GM12864 (cell line): ENCODE measurements at places on chromosomes 12 and 14.

DNA sequence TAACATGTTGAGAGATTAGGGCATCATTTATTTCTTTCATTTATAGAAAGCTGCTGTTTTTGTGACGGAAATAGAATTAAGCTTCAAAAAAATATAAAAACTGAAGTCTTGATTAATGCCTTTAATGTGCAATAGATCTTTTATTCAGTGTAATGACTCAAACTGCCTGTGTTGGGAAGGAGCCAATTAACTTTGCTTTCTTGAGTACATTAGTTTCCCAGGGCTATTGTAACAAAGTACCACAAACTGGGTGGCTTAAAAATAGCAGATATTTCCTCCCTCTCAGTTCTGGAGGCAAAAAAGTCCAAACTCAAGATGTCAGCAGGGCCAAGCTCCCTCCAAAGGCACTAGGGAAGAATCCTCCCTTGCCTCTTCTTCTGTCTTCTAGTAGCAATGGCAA is 36.6 kb downstream of the EID3 start:
- DNase-seq = no peak

GRCh38 chr14:32596390-32596789 is 267.3 kb downstream of the AKAP6 start:
- no peak for DNase-seq

DNA sequence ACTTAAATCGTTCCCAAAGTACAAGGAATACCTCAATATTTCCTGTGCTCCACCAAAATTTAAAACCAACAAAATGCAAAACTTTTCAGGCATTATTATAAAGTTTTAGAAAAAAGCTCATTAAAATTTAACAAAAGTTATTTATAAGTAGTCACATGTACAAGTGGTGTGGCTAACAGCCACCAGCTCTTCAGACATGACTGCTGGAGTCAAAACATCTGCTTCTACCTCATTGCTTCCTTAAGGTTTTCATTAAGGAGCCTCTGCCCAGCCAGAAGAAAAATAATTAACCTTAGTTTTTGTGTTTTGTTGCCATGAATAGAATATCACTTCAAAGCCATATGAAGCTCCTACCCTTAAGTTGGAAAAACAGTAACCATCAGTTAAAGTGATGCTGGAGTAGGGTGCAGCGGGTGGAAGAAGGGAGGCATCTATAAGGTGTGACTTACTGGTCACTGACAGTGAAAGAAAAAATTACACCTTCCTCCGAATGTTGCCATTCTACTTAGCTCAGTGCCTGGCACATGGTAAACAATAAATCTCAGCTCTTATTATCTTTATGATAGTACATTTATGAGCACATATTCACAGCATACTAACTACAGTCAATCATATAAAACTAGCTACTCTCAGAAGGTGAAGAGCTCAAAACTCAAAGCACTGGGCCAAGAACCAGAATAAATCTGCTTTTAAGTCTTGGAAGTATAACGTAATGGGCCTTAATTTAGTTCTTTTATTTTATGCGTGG is 57.7 kb downstream of the GALC start:
- DNase-seq = no peak

GRCh38 chr12:64826234-64826633 is 1.8 kb downstream of the TBC1D30 start:
- no peak for DNase-seq

GRCh38 chr14:90519262-90519920 is 122.6 kb downstream of the CALM1 start:
- DNase-seq = no peak

GRCh38 chr12:92362126-92362525 is 216.5 kb upstream of the BTG1 start:
- DNase-seq = no peak

DNA sequence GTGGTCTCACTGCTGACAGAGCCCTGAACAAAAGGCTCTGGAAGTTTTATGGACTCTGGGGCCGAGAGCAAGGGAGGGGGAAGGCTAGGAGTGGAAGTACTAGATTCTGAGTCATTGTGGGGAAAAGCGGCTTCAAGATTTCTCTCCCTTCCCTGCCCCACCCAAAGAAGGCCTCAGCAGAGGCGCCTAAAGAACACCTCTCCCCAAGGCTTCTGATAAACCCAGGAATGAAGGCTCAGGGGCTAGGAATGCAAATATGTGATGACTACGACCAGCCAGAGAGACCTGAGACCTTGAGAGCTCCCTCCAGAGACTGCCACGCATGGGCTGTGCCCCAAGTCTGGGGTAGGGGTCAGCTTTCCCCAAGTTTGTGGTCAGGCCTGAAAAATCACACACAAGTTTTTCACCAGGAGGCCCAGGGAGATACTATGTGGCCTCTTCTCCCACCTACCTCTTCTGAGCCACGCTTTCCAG is 130.7 kb upstream of the HIF1A start:
- no peak for DNase-seq

DNA sequence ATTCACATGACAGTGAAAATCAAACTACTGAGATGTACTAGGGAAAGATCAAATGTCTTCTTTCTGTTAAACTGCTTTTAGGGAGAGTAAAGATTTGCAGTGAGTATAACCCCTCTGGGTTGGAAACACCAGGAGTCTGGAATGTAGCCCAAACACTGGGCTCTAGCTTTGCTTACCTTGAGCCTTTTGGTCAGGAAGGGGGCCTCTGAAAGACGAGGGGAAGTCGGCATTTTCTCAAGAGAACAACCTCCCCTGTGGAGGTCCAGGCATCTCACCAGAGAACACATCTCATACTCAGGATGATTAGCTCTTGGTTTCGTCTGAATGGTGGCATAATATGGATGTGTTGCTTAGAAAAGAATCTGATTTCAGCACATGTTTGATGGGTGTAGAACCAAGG is 169.0 kb downstream of the ZFP36L1 start:
- no peak for DNase-seq

DNA sequence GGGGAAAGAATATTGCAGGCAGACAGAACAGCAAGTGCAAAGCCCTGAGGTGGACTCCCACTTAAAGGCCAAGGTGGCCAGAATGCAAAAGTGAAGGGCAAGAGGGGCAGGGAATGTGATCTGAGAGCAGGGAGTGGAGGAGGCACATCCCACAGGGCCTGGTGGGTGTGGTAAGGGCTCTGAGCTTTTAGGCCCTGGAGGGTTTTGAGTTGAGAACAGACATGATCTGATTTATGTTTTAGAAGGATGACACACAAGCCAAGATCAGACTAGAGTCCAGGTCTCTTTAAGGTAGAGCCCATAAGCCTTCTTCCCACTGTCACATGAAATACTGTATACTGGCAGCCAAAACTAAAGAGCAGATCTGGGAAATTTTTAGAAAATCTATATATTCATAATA is 162.5 kb downstream of the SLC38A4 start:
- no peak for DNase-seq

GRCh38 chr14:77872983-77873382 is 73.1 kb downstream of the ADCK1 start:
- DNase-seq = no peak

- DNase-seq = no peak
These were observed 69.6 kb downstream of the PTPN11 start for GRCh38 chr12:112488257-112488876.

GRCh38 chr12:76083246-76083903 is 1.1 kb downstream of the NAP1L1 start:
- DNase-seq = no peak

- DNase-seq = no peak
These were observed 61.0 kb downstream of the DIO2 start for GRCh38 chr14:80150301-80150700.

- DNase-seq = no peak
These were observed 845 bp downstream of the L3HYPDH start for GRCh38 chr14:59483363-59483762.

GRCh38 chr12:26370098-26370497 is 174.7 kb downstream of the SSPN start:
- DNase-seq = no peak

DNA sequence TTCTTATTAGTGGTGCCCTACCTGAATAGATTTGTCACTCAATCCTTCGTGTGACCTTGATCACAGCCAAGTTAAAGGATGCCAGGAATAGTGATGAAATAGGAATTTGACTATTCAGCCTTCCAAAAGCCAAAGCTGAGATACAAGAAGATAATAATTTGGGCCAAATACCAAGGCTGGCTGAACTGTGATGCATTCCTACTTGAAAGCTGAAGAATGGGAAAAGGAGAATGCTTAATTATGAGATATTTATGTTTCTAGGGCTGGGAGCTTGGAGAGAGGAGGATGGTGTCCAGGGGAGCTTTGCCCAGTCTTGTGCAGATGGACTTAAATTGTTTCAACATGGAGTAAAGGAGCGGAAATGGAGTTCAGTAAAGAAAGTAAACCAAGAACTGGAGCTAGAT is 5.2 kb downstream of the RNASE7 start:
- DNase-seq = no peak

GRCh38 chr12:124761871-124762270 is 101.8 kb downstream of the SCARB1 start:
- no peak for DNase-seq

- DNase-seq = no peak
These were observed 86.5 kb upstream of the DIO3 start for GRCh38 chr14:101474563-101475455.

DNA sequence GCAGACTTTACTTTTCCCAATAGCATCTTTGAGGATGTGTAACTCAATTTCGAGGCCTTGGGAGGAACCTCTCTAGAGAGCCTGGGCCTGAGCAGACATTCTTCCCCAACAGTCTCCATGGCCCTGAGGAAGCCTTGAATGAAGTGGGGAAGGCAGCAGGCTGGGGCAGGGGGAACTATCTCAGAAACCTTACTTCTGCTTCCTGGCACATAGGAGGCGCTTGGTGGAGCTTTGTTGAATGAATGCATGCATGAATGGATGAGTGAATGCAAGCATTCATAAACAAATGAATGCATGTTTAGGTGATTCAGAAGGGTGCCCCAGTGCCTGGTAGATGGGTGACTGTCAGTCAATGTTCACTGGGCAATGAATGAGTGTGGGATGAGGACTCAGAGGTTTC is 58.3 kb downstream of the GALNT16 start:
- DNase-seq = no peak

GRCh38 chr14:81464253-81465002 is 64.3 kb upstream of the STON2 start:
- peak; percentile 35 for DNase-seq
